ENCODE measurements at places on chromosomes 11 and 22. TPM values are rescaled to one million over a fixed set of nuclear protein-coding genes. Genes with fewer than 3 reads are reported as not detected.
A peak's percentile ranks its signal among the peaks of the same experiment; 100 is the strongest.

DNA sequence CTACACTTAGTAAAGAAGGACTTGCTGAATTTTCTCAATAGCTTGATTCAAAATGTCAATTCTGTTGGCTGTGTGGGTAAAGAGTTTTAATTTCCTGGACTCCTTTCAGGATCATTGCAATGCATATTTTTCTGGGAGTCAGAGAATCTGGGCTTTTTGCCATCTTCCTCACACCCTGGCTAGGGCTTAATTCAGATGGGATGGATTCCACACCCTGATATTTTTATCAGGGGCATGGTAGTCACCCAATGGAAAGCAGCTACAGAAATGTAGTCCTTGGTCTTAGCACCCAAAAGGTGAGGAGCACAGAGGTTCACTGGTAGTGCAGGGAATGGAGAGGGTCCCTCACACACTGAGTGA, 79.3 kb downstream of the SGSM3 start:
- DNase-seq: peak; percentile 30

GRCh38 chr11:789943-790342, at the start of gene CEND1:
TSS of gene CEND1 (minus strand) at chr11:790090. CDS start at chr11:788576, 1,514 bp downstream.
- DNase-seq: no peak

DNA sequence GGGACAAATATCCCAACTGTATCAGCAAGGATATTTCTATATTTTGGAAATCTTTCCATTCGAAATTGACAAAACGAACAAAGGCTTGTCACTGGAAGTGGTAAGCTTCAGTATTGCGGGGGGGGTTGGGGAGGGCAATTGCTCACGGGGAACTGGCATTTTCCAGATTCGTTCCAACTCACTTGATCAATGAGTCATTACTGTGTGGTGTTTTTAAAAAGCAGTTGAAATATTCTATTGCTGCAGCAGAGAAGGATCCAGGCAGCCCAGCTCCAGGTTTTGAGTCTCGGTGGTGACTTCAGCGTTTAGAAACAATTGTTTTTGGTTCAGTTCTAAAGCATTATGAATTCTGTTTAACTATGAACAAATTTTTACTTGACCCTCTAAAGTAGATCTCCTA, 33.8 kb upstream of the FBLN1 start:
- DNase-seq: peak; percentile 85

- peak; percentile 80 for DNase-seq
Observed at GRCh38 chr11:29482510-29482909, 534.3 kb downstream of the KCNA4 start.

DNA sequence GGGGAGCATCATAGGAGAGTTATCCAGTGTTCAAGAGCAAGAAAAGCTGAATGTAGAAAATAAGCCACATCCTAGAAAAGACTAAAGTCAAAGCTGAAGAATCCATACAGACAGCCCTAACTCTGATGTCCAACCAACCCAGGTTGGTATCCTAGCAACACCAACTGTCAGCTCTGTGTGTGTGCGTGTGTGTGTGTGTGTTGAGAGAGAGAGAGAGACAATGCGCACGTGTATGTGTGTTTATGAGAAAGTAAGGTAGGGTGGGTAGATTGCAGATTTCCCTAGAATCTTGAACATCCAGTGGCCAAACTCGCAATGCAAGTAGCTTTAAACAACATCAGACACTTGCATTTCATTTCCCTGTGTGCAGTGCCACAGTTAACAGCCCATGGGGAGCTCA, 274.9 kb downstream of the FAM181B start:
- no peak for DNase-seq

- no peak for DNase-seq
Observed at GRCh38 chr11:132245403-132246385, 875.3 kb downstream of the NTM start.

DNA sequence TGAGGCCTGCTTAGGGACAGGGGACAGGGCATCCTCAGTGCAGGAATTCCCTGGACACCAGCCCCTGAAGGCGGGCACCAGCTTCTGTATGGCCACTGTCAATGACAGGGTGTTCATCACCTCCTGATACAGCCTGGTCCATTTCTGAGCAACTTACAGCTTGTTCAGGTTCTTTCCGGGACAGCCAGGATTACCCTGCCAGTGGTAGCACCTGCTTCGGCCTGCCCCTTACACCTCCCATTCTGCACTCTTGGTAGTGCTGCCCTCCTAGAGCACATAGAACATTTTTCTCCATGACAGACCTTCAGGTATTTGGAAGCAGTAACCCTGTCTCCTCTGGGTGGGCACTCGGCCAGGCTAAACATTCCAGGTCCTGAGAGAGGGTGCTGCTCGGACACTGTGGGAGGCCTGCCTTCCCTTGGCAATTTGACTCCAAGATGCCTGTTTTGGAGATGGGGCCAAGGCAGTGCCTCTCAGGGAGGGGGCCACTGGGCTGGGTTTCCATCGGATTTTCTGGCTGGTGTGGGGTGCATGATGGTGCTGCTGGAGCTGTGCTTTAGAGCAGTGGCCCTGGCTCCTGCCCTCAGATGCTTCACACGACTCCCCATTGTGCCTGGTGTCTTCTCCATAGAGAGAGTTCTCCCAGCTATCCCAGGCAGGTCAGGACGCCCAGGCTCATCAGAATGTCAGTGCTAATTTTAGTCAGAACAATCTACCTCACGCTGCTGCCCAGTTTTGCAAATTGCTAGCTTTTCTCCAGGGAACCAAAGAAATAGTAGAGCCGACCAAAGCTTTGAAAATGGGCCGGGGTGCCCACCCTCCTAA, 1.2 kb downstream of the GAL3ST3 start:
- DNase-seq: peak; percentile 69

DNA sequence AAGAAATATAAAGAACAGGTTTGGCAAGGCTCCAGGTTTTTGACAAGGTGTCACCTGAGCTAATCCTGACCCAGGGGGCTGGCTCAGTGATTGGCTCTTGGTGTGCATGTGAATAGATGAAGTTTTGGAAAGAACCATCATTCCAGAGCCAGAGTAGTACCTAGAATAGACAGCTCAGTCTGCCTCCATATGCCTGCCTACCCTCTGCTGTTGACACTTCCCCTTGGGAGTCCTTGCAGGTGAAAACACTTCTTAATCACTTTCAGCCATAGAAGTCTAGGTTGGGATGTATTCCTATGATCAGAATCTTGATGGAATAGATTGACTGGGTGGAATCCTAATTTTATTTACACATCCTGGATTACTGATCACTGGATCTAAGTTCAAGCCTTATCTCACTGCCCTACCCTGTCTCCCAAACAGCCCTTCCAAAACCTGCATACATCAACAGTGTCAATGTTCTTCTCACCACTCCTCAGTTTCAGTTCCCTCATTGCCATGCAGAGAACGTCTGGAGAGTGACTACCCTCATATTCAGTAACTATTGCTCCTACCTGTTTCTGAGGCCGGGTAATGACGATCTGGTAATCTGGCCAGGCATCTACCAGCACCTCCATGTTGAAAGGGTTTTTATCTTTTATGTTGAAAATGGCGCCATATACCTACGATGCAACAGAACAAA, 6.7 kb downstream of the GLYATL2 start:
- DNase-seq: no peak

DNA sequence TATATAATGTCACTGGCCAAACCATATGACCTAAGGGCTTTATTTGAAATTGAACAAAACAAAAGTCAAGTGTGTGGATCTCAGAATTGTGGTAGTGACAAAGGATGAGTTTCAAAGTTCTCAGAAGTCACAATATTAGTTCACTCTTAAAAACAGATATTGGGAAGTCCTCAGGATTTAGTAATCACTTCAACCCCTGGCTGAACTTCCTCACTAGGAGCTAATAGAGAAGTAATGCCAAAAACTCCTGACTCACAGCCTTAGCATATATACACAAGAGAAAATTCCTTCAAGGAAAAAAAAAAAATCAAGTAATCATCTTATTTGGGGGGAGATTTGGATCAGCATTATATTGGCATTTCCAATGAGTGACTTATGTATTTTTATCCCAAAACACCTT, 75.6 kb upstream of the APOA1 start:
- peak; percentile 47 for DNase-seq

- no peak for DNase-seq
Observed at GRCh38 chr22:18104566-18104965, 6.0 kb upstream of the TUBA8 start.

- no peak for DNase-seq
Observed at GRCh38 chr22:47859881-47860525, 1097.6 kb downstream of the TBC1D22A start.

DNA sequence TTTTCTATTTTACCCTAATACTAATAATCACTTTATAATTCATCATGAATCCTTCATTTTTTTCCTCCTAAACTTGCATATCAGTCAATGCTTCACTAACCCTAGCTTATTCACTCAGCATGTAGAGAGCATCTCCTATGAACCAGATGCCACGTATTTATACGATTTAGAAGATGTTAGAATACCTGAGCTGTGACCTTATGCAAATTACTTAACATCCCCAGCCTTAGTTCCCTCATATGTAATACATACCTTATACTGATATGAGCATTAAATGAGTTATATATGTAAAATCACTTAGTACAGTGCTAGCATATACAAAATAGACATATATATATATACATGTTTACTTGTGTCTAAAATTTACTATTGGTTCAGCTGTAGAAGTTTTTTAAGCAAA, 9.0 kb downstream of the FAM76B start:
- no peak for DNase-seq

GRCh38 chr11:67699521-67699920, 25.1 kb upstream of the ALDH3B2 start:
- no peak for DNase-seq

DNA sequence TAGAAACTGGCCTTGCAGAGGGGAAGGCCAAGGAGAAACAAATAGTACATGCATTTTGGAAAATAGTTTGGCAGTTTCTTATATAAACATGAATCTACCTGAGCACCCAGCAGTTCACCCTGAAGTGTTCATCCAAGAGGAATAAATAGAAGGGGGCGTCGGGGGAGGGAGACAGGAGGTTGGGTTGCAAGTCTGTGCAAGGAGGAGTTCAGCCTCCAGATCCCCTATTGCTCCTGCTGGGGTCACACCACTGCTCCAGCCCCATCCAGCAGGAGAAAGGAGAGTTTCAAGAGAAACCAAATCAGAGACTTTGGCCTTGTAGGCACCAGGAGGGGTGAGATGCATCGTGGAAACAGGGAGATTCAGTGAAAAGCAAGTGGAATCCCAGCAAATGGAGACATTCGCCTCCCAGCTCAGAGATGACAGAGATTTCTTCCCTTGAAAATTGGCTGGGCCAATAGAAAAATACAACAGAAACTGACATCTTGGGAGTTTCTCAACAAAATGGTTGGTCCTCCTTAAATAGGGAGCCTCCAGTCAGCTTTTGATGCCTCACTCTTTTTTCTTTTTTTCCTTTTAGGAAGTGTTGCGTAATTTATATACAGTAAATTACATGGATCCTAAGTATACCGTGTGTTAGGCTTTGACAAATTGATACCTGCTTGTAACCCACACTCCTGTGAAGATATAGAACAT, 34.1 kb downstream of the OTOG start:
- no peak for DNase-seq

DNA sequence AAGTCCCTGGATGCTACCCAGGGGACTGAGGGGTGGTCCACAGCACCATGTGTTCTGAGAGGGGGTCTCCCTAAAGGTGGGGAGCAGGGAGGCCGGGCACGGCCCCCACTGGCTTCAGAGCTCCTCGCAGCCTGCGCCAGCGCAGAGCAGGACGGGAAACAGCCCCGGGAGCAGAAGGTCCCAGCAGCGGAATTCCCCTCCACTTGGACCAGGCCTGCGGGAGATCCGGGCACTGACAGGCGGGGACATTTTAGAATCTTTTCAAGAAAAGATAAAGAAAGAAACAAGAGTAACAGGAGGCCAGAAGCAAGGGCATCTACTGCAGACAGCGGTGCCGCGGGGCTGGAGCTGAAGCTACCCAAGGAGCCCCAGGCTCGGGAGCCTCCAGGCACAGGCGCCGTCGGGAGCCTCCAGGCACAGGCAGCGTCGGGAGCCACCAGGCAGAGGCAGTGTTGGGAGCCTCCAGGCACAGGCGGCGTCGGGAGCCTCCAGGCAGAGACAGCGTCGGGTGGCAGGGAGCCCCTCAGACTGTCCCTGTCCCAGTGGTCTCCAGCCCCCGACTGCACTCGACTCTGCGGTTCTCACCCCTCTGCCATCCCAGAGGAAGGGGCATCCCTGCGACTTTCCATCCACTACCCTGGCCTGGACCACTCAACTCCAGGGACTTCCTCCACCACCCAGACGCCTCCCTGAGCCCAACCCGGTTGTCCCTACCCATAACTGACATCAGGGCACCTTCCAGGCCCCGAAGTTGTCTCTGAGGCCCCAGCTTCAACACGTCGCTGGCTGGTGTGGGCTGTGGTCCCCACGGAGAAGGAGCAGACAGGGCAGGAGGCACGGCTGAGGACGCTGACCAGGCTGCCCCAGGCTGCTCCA, 211.1 kb downstream of the BRD1 start:
- DNase-seq: no peak

DNA sequence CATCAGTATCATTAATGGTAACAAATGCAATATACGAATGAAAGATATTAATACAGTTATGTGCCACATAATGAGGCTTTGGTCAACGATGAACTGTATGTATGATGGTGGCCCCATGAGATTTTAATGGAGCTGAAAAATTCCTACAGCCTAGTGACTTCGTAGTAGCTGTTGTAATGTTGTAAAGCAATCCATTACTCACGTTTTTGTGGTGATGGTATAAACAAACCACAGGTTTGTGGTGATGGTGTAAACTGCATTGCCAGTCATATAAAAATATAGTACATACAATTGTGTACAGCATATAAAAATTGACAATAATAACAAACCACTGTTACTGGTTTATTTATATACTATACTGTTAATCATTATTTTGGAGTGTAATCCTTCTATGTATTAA, 27.4 kb upstream of the GRIA4 start:
- peak; percentile 44 for DNase-seq

DNA sequence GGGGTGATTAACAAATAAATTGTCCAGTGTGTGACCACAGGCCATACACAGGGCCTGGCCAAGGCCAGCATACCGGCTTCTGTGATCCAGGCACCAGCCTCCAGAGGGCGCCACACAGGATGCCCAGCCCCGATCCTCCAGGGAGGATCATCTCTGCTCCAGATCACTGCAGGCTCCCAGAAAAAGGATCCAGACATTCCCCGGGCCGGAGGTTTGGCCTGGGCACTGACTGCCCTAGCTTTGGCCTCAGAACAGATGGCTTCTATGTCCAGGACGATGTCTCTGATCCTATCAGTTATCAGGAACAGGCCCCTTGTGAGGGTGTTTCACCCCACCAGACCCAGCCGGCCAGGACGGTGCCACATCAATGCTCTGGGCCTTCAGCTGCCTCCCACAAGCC, 74.5 kb upstream of the LMO1 start:
- no peak for DNase-seq

DNA sequence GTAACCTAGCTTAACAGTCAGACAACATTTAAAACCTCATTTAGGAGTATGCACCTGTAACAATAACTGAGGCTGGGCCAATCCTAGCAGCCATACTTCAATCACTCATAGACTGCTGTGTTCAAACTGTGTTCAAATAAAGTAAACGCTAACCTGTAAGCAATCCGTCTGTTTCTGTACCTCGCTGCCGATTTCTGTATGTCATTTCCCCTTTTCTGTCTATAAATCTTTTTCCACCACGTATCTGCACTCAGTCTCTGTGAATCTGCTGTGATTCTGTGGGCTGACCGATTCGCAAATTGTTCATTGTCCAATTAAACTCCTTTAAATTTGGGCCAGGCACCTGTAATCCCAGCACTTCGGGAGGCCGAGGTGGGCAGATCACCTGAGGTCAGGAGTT, 12.3 kb downstream of the APOBEC3H start:
- DNase-seq: no peak

- no peak for DNase-seq
Observed at GRCh38 chr11:117823946-117824420, 561 bp downstream of the FXYD2 start.

Gene MIAT
- total RNA-seq: 0.50 TPM

Gene C22orf23
- total RNA-seq: 0.05 TPM

Gene PTPN5
- not detected for total RNA-seq

Gene KMT5B
- 19.6 TPM for total RNA-seq

Gene NLRP14
- total RNA-seq: 0.10 TPM
